Immature natural killer cell (primary cell): ENCODE measurements at places on chromosomes 4 and X. TPM values are rescaled to one million over a fixed set of nuclear protein-coding genes. Genes with fewer than 3 reads are reported as not detected.

The STS gene
- 3.5 TPM for polyA plus RNA-seq

The CPE gene
- polyA plus RNA-seq: not detected

The STK32B gene
- polyA plus RNA-seq: not detected

The OTC gene
- polyA plus RNA-seq: not detected

The CC2D2A gene
- polyA plus RNA-seq: 0.29 TPM

The DDX53 gene
- not detected for polyA plus RNA-seq

The PAGE5 gene
- polyA plus RNA-seq: not detected

The INTU gene
- not detected for polyA plus RNA-seq

The CFP gene
- 1.3 TPM for polyA plus RNA-seq

DNA sequence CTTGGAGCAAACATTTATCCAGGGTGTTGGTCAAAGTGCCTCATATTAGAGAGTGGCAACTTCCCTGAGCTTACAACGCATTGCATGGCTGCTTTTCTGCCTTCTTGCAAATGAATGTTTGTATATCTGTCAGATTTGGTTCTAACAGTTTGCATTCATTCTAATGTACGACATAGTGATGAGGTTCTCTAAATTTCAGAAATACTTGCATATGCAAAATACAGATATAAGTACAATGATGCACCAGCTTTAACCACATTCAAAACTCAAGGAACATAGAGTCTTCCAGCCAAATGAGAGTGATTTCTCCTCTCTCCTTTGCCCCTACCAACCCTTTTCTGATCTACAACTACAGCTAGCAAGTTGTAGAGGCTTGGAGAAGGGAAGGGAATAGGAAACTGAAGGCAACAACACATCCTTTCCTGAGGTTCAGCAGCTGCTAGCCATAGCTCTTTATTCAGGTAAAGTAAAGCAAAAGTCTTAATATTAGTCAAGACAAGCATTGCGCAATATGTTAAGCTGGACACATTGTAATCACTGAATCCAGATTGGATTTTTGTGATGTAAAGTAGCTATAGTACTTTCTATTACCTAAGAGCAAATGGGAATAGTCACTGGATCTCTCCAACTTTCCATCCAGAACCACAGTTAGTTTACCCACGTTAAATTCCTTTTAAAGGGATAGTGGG is 6.3 kb downstream of the TKTL2 start:
- no peak for DNase-seq

DNA sequence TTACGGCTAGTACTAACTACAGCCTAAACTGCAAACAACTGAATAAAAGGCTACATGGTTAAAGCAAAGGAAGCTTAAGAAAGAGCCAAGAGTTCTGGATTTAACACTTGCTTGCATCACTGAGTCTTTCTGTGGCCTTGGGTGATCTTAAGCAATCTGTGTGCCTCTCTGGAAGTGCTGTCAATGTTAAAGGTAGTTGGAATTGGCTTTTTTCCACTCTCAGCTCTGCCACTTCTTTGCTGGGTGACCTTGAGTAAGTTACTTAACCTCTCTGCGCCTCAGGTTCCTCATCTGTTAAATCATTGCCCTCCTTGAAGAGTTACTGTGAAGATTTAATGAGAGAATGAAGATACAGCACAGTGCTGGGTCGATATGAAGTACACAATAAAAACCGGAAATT is 15.7 kb downstream of the SLC2A9 start:
- DNase-seq: no peak

DNA sequence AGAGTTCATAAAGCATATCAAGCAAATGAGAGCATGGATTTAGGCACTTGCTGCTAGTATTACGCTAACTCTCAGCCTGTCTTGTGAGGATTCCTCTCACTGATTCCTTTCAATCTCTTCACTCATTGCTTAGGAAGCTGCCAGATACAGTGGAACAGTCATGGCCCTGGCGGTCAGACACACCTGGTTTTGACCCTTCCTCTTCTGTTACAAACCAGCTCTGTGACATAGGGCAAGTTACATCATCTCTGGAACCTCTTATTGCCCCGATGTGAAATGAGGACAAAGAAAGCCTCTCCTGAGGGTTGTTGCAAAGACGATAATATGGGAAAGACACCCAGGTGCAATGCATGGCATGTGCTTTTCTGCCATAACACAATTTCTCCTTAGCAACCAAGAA is 12.2 kb downstream of the FRAS1 start:
- no peak for DNase-seq

DNA sequence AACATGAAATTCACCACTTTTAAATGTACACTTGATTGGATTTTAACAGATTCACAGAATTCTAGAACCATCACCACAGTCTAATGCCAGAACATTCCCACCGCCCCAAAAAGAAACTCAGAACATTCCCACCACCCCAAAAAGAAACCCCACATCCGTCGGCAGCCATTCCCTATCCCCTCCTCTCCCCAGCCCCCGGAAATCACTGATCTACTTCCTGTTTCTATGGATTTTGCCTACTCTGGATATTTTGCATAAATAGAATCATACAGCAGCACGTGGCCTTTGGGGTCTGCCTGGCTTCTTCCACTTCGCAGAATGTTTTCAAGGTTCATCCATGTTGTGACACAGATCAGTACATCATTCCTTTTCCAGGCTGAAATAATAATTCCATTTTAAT is 79.3 kb downstream of the PPP2R2C start:
- DNase-seq: no peak

DNA sequence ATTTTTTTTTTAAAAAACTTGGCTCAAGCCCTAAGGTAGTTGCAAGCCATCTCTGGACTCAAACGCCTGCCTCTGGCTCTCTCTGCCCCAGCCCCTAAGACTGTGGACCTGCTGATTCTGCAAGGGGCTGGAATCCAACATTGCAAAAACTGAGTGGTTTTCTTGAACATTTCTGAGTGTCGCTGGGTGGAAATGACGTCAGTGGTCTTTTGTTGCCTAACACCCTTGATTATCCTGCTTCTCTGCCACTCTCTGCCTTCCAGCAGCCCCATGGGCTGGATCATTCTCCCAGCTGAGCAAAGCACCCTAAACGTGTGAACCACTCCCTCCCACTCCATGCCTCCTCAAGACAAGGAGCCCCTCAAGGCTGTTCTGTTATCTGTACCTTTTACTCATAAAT is 16.6 kb downstream of the BST1 start:
- no peak for DNase-seq

- no peak for DNase-seq
Measured at GRCh38 chrX:128287693-128288092, 235.5 kb upstream of the ACTRT1 start.

- no peak for DNase-seq
Measured at GRCh38 chr4:150002561-150002960, 75.7 kb upstream of the DCLK2 start.

GRCh38 chrX:135437867-135438733 is 16.4 kb downstream of the SMIM10L2A start:
- DNase-seq: no peak

- DNase-seq: no peak
Measured at GRCh38 chr4:66927937-66928336, 617.4 kb downstream of the CENPC start.

GRCh38 chr4:184851200-184851541 is 25.4 kb upstream of the ACSL1 start:
- DNase-seq: no peak

GRCh38 chrX:54067766-54068165 is 23.5 kb upstream of the PHF8 start:
- no peak for DNase-seq

DNA sequence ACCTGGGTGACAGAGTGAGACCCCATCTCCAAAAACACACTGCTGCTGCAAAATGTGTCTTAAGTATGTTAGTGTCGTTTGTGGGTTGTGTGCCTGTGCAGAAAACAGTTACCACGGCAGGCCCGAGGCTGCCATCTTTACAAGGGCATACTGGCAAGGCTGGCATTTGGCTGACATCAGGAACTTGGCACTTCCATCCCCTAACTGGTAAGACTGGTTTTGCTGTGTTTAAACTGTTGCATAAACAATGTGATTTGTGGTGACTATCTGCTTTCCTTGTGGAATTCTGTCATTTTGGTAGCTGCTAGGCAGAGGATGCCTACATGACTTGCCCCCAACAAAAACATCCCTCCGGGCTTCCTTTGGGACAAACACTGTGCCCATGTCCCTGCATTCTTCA is 12.3 kb downstream of the LRP2BP start:
- DNase-seq: no peak

- no peak for DNase-seq
Measured at GRCh38 chr4:142238589-142238988, 602.2 kb downstream of the IL15 start.

GRCh38 chr4:154222875-154223274 is 268.7 kb downstream of the DCHS2 start:
- DNase-seq: no peak

DNA sequence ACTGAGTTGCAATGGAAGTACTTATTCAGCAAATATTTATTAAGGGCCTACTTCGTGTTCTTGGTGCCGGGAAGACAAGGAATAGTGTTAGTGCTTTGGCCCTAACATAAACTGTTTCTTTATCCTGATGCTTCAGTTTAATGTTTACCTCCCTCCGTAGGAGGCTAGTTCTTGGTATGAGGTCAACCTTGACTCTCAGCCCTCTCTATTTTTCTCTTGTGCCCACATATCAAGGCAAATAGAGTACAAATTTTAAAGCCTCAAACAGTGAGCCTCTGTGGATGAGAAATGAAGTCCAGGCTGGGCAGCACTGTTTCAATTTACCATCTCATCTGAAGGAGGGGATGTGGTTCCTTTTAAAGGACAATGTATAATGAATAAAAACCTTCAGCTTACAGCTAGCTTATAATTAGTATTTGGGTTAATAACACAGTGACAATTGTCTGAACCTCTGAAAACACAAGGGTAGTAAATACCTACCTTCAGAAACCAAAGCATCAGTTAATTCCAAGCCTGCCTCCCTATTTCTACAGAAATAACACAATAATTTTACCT is 68.5 kb downstream of the SH3RF1 start:
- no peak for DNase-seq

- peak; percentile 71 for DNase-seq
Measured at GRCh38 chr4:56979421-56980072, 851 bp downstream of the POLR2B start.

DNA sequence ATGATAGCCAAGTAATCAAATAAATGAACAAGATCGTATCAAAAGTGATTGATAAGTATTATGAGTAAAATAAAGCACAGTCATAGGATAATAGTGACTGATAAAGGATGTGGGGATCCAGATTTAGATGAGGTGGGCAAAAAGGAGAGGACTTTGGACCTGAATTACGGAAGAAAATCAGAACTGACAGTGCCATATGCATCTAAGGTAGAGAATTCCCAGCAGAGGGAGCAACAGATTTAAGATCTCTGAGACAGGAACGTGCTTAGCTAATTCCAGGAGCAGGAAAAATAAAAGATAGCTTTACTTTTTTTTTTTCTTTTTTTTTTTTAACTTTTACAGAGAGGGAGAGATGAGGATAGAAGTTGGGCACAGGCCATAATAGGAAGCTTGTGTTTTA is 189.9 kb downstream of the NWD2 start:
- no peak for DNase-seq

- DNase-seq: no peak
Measured at GRCh38 chrX:48496660-48497059, 12.1 kb upstream of the PORCN start.

GRCh38 chr4:72073816-72074215 is 42.0 kb downstream of the NPFFR2 start:
- DNase-seq: no peak

DNA sequence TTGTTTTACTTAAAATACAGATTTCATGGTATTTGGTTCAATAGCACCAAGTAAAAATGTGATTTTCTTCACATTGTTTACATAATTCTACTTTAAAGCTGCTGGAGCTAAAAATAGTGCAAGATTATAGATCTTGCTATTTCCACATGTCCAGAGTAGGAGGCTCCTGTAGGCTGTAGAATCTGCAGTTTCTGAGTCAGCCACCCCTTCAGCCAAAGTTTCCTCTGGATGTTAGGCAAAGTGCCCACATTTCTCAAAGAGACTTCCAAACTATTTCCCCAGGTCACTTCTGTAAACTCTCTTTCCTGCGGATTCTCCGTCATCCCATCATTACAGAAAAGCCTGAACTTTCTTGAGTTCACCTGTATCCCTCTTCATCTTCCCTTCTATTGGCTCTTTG is 342.5 kb upstream of the FSTL5 start:
- DNase-seq: no peak

- no peak for DNase-seq
Measured at GRCh38 chr4:189769131-189769530, 171.5 kb upstream of the FRG1 start.

- no peak for DNase-seq
Measured at GRCh38 chr4:133081246-133081645, 67.8 kb upstream of the PCDH10 start.

DNA sequence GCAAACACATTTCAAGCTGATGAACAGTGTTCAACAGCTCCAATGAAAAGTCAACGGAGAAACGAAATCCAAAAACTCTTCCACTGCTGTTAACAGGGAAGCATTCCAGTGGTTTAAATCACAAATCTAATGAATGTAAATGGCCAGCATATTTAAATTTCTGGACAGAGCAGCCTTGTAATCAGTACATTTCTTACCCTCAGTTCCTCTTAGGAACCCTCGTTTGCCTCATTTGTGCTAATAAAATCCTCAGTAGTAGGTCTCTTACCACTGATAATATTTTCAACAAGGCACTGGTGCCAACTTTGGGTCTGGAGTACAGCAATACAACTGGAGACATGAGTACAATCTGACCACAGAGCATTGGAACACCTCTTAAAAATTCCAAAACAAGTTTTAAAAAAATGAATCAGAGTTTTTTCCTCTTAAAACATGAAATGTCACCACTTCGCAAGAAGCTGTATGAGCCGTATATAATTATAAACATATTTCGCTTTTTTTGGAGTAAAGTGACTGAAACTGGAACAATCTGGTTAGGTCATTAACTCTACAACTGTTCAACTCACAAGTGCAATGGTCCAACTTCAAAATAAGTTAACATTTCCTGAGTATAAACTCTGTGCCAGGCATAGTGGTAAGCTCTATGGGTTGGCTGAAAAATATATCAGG is 211.2 kb downstream of the CPEB2 start:
- DNase-seq: no peak

GRCh38 chr4:165580351-165580905 is 201.6 kb downstream of the CPE start:
- no peak for DNase-seq

GRCh38 chr4:165982934-165983333 is 109.9 kb downstream of the TLL1 start:
- DNase-seq: no peak

GRCh38 chrX:47112316-47112954 is 32.1 kb downstream of the NDUFB11 start:
- DNase-seq: no peak

DNA sequence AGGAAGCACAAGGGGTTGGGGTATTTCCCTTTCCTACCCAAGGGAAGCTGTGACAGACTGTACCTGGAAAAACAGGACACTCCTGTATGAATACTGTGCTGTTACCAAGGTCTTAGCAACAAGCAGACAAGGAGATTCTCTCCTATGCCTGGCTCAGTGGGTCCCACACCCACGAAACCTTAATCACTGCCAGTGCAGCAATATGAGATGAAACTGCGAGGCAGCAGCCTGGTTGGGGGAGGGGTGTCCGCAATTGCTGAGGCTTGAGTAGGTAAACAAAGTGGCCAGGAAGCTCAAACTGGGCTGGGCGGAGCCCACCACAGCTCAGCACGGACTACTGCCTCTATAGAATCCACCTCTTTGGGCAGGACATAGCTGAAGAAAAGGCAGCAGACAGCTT is 197.7 kb downstream of the INPP4B start:
- no peak for DNase-seq
